ENCODE measurements at places on chromosomes 3 and 15. TPM values are rescaled to one million over a fixed set of nuclear protein-coding genes. Genes with fewer than 3 reads are reported as not detected.

ARPP21 gene
- not detected for total RNA-seq

BCL2A1 gene
- total RNA-seq, result 1.1 TPM

NUP210 gene
- 4.7 TPM for total RNA-seq

AGTR1 gene
- 17.2 TPM for total RNA-seq

C3orf49 gene
- not detected for total RNA-seq

GPR62 gene
- not detected for total RNA-seq

- no peak for DNase-seq
Measured at GRCh38 chr3:165181556-165181955, 14.6 kb downstream of the SLITRK3 start.

- DNase-seq, result no peak
Measured at GRCh38 chr15:55245059-55245458, 44.6 kb downstream of the RAB27A start.

DNA sequence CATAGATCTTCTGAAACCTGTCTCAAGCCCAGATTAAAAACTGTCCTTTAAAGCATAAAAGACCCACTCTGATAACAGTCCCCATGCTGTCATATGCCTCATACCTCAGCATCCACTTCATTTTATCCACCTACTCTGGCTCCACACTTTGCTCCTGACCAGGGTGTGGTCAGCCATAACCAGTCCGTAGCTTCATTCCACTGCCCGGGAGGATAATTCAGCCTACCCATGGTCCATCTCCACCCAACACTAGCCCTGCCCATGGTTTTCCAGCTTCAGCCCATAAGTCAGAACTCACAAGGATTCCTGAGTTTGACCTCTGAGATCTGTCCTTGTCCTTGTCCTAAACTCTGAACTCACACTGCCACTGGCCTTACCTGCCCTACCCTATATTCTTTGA, 262.1 kb upstream of the MANF start:
- no peak for DNase-seq

- no peak for DNase-seq
Measured at GRCh38 chr3:15606434-15606891, 4.9 kb downstream of the BTD start.

DNA sequence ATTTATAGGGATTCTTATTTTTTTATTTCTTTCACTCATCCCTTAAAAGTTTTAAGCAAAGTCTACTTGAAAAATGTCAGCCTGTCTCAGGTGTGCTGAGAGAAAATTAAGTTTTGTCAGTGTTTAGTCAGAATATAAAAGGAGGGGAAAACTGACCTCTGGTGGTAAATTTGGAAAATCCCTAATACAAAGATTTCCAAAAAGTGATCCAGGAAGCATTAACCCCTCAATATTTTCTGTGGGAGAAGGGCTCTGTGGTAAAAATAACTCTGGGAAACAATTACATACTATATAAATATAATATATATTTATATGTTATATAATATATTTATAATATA, 41.0 kb upstream of the FRMD4B start:
- DNase-seq, result no peak

GRCh38 chr3:116288485-116288884, 156.8 kb downstream of the LSAMP start:
- no peak for DNase-seq

DNA sequence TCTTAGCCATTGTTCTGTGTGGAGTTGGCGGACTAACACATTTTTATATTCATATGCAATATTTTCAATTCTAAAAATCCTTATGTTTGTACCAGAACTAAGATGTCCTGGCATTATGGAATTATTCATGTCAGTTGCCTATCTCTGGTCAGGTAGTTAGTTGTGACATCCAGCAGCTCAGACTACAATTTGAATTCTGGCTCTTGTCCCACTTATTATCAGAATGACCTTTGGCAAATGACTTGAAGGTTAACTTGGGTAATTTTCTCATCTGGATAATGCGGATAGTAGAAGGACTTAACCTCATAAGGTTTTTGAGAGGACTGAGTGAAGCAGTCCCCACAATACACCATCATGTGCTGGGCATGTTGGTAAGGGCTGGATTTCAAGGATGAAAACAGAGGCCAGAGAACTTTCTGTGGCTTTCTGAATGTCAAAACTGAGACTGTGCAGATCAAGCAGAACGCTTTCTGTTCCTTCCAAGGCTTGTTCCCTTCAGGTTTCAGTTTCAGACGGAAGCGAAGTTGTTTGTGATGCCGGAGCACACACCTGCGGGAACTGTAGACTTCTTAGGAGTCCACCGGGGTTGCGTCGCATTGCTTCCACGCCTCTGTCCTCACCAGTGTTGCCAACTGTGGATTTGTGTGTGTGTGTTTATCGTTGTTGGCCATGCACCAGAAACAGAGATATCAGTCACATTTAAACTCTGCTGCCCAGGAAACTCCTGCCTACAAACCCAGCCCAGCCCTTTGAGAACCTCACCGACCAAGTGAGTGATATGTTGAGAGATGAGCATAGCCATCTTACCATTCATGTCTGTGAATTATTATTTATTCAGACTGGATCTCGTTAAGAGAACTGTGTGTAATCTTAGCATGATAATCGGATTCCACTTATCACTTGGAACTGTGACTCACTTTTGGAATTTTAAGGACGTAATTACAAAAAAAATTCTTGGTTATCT, 76.0 kb downstream of the PTPRG start:
- DNase-seq, result no peak

DNA sequence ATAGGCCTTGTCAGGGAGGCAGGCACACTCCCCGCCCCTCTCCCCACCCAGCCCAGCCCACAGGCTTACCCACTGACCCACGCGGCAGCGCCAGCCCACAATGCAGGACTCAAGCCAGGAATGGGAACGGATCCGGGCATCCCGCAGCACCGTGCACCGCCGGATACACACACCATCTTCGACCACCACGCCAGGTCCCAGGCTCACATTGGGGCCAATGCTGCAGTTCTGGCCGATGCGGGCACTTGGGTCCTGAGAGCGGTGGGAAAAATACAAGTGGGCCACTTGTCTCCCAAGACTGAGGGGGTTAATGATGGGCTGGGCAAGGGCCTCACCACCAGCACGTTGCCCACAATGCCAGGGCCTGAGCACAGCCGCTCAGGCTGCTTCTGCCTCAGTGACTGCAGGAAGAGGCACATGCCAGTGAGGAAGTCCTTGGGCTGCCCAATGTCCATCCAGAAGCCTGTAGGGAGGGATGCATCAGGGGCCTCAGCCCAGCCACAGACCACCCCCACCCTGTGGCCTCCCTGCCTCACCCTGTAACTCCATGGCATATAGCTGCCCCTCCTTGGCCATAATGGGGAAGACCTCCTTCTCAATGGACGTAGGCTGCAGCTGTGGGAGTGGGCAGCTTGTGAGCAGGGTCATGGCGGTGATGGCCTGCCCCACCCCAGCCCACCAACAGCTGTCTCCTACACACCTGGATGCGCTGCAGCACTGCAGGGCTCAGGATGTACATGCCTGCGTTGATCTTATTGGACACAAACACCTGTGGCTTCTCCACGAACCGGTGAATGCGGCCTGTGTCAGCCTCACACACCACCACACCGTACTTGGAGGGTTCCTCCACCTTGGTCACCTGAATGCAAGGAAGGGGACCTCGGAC, 1.6 kb downstream of the GMPPB start:
- DNase-seq, result no peak

DNA sequence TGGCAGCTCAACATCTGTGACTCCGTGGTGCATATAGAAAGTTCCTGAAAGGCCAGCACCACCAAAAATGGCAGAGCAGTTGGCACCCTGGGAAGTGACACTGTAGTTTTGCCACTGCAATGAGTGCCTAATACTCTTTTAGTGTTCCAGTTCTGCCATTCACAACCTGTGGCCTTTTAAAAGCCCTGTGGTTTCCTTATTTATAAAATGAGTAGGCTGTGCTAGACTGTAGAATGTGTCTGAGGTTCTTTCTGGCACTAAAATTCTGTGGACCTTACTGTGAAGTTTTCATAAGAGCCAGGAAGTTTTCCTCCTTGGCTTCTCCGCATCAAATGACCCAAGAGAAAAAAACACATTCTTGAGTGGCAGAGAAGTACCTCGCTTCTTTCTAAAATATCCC, 74.1 kb downstream of the MME start:
- no peak for DNase-seq

GRCh38 chr3:44893097-44893496, 18.7 kb downstream of the TGM4 start:
- DNase-seq, result no peak

- DNase-seq, result no peak
Measured at GRCh38 chr15:73127302-73127936, 75.2 kb downstream of the NEO1 start.

DNA sequence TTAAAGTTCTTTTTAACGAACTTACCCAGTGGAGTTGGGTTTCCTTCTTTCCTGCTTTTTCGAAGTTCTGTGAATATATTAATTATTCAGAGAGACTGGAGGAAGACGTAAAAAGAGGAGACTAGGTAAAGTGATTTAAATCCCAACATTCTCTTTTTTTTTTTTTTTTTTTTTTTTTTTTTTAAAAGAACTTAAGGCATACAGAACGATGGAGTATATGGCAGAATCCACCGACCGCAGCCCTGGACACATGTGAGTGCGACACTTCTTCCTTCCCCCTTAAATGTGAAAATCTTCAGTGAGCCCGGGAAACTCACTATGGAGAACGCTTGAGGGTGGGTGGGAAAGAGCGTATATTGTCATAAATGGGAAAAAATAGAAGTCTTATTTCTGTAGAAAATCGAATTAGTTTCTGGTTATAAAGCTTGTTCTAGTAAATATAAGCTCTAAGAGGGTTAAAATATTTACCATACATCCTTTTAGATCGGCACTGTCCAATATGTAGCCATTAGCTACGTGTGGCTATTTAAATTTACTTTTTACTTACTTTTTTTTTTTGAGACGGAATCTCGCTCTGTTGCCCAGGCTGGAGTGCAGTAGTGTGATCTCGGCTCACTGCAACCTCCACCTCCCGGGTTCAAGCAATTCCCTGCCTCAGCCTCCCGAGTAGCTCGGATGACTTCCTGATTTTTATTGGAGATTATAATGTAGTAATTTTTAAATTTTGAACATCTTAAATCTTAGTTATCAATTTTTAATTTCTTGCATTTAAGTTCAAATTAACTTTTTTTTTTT, 892 bp downstream of the NMD3 start:
- DNase-seq, result no peak

DNA sequence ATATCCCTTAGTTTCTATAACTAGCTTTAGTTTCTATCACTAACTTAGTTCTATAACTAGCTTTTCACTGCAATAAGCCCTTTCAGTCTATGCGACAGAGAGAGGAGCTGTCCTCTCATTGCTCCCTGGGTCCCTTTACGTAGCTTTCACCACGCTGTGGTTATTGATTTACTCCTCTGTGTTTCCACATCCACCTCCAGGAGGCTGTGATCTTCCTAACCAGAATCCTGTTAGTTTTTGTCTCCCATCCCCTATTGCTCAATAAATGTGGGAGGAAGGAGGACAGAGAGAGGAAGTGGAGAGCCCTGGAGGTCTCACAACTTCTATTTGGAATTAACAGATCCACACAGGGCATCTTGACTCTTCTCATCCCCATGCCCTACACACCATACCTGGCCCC, 1036.1 kb downstream of the MCTP2 start:
- no peak for DNase-seq

- no peak for DNase-seq
Measured at GRCh38 chr3:51974277-51974962, 444 bp upstream of the ABHD14A start.

GRCh38 chr3:170128977-170129431, 52.5 kb downstream of the PHC3 start:
- DNase-seq, result no peak

DNA sequence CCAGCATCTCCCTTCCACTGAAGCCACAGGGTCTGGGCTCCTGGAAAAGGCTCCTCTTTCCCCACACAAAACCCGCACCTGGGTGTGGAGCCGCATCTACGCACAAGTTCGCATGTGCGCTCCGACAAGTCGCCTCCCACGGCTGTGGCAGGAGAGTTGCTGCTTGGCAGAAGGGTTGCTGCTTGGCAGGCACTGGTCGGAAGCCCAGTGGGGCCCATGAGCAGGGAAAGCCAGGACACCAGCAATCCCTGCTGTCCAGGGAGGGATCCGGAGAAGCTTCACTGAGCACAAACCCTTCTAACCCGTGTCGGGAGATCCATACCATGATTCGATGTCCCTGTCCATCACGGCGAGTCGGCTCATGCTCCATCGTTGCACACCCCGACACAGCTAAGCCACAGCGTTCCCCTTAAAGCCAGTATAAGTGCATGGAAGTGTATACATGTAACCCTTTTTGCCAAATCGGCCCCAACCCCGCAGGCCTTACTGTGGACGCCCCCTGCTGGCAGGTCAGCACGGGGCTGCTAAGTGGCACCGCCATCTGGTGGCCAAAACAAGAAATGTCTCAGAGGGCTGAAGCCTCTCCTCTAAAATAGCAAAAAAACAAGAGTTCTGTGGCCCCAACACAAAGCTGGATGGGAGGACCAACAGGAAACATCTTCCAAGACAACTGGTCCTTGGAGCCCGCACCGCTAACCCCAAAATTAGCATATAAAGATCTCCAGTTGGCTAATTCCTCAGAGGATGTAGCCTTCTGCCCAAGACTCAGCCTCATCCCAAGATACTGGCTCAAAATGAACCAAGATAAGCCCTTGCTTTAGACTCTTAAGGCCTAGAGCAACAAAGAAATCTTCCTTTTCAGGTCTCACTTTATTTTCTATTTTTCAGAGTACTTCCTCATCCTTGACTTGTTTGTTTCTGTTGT, 8.3 kb downstream of the ANKRD63 start:
- peak; percentile 85 for DNase-seq

DNA sequence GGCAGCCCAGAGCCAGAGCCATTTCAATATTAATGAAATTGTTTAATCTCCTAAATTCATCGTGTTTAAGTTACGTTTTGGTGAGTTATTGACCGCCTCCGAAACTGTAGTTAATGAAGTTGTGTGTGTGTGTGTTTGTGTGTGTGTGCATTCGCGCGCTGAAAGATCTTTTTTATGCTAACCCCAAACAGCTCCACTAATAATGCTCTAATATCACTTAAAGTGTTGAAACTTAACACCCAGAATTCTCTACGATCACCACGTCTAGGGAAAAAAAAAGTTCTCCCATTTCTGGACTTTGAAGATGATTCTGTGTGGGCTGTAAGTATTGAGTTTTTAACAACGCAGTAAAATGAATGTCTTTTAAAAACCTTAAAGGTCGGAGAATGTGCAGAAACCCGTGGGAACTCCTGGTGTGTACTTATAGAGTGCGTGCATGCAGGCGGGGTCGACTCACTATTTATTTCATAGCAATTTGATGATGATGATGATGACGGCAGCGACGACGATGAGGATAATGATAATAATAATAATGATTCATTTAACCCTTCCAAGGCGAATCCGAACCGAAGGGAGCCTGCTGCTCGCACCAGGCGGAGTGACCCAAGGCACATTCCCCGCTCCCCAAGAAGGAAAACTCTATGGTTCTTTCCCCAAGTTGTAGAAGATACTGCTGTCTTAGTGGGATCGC, 1.4 kb upstream of the FOXB1 start:
- no peak for DNase-seq
